ENCODE measurements at places on chromosomes 12 and 14. TPM values are rescaled to one million over a fixed set of nuclear protein-coding genes. Genes with fewer than 3 reads are reported as not detected.

DNA sequence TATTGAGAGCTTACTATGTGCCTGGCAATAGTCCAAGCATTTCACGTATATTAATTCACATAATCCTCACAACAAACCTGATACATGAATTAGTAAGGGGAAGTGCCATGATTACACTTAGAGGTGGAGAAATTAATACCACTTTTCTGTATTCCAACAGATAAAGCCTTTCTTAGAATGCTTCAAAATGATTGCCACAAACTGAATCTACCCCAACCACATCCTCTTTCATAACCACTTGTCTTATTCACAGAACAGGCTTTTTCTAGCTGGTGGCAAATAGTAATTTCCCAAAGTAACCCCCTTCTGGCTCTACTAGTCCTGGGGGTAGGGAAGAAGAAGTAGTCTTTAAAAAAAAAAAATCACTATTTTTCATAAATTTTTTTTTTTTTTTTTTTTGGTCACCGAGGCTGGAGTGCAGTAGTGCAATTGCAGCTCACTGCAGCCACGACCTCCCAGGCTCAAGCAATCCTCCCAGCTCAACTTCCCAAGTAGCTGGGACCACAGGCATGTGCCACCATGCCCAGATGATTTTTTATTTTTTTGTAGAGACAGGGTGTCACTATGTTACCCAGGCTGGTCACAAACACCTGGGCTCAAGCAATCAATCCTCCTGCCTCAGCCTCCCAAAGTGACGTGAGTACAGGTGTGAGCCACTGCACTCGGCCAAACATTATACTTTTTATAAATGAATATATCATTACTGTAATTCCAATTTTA lies 59.0 kb upstream of the ARID2 start:
- peak; percentile 11 for DNase-seq

DNA sequence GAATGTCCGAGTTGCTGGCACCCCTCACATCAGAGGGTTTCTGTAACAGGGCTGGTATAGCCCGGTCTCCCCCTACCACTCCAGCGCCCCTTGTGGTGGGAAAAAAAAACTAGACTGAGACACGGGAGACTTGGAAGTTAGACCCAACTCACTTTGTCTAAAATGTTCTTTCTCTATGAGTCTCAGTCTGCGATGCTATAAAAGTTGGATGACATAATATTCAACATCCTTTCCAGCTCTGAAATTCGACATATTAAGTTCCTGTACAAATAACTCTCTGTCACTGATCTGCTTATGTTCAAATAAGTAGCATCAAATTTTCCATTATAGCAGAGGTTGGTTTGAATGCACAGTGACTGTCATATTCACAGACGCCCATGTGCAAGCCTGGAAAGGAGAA lies 25.7 kb upstream of the TC2N start:
- no peak for DNase-seq

DNA sequence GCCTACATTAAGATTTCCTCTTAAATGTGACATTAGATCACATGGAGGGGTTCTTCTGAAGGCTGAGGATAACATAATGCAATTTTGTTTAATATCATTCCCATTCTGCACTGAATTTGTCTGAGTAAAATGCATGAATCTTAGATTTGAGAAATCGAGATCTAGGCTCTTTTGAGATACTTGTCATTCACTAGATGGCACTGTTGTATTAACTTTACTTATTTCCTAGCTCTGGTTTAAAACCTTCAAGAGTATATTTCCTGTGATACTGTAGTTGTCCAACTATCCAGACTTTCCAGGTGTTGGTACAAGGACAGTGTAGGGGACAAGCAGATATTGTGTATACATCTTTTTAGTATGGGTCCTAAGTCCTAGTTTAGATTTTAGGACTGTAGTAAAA lies 91.7 kb upstream of the SEL1L start:
- DNase-seq: no peak

DNA sequence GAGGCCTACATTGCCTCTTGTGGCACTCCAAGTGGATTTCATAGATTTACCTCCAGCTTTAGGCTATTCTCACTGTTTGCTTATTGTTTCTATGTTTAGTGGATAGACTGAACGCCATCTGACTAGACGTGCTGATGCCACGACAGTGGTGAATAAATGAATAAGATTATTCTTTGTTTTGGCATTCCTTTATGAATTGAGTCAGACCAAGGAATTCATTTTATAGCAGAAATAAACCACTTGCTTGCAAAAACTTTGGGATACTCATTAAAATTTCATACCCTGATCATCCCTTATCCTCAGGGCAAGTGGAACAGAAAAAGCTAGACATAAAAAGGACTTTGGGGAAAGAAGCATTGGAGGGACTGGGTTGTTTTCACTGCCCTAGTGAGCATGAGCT lies 71.7 kb upstream of the FERMT2 start:
- no peak for DNase-seq

- no peak for DNase-seq
Observed at GRCh38 chr12:42625611-42626010, 36.1 kb upstream of the PRICKLE1 start.

- DNase-seq: no peak
Observed at GRCh38 chr14:26841920-26842741, 244.3 kb upstream of the NOVA1 start.

- no peak for DNase-seq
Observed at GRCh38 chr12:91703491-91704283, 442.0 kb downstream of the BTG1 start.

GRCh38 chr12:49541140-49541861 lies 2.5 kb downstream of the KCNH3 start:
- no peak for DNase-seq

ANKS1B gene
- 0.76 TPM for total RNA-seq

GRCh38 chr12:7439579-7440505 lies 4.1 kb downstream of the CD163L1 start:
- DNase-seq: peak; percentile 17
